Neuronal stem cell (in vitro differentiated cells): ENCODE measurements at places on chromosomes 3 and 15.
A peak's percentile ranks its signal among the peaks of the same experiment; 100 is the strongest.

- no peak for DNase-seq
Measured at GRCh38 chr15:65044724-65045481, at the start of gene SLC51B. SLC51B (plus strand) TSS chr15:65045387; CDS start chr15:65050005, 4,618 bp downstream.

GRCh38 chr3:195876297-195877064, 31.9 kb downstream of the TNK2 start:
- DNase-seq, result no peak

- DNase-seq, result no peak
Measured at GRCh38 chr3:196079682-196080081, 2.2 kb downstream of the TFRC start.

- DNase-seq, result no peak
Measured at GRCh38 chr15:64144192-64144564, 7.4 kb upstream of the SNX22 start.

DNA sequence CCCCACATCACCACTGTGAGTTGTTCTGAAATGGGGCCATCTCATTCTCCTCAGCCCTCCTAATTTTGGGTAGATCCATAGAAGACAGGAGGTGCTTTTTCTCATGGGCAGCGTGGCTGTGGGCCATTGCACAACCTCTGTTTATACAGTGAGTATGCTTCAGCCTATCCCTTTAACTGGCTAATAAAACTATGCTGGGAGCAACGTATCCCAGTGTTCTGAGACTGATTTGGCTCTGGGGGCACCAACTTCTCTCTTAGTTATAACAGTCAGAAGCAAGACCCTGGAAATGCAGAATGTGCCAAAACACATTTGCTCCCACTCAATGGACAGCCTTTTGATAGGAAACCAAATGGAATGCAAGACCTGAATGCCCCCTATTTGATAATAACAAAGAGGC, 97.1 kb upstream of the ICE2 start:
- no peak for DNase-seq

GRCh38 chr15:73723191-73723590, 30.0 kb downstream of the INSYN1 start:
- no peak for DNase-seq

DNA sequence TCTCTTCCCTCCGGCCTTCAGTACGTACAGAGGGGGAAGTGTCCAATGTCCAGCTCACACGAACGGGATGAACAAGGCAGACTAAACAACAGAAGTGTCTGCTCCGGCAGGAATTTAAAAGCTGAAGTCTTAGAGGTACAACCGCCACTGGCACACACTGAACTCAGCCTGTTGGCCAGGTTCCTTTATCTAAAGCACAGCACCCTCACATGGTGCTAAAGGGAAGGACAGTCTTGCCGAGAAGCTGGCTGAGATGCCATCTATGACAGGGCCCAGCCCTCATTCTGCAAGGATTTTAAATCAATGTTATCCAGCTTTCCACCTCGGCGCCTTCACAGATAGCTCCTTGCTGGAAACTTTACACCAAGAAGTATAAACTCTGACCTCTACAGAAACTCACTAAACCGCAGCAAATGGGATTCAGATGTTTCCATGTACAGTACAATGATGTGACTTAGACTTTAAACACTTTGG, 2.8 kb downstream of the ADAMTS17 start:
- DNase-seq, result peak; percentile 53

GRCh38 chr3:119338754-119339153, 44.6 kb downstream of the ARHGAP31 start:
- DNase-seq, result no peak

DNA sequence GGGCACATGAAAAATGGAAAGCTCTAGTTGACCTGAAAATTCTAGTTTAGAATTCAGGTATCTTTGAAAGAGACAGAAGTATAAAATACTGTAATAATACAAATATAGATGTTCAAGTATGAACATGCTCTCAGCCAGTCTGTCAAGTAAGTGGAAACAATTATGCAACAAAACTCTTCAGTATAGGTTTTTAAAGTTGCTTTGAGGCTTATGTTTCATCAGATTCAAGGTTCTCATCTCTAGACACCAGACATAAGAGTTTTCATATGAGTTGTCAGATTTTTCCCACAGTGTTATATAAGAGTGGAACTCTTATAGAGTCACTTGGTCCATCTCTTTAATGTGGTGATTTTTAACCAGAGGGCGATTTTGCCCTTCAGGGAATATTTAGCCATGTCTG, 22.0 kb downstream of the CMSS1 start:
- no peak for DNase-seq

DNA sequence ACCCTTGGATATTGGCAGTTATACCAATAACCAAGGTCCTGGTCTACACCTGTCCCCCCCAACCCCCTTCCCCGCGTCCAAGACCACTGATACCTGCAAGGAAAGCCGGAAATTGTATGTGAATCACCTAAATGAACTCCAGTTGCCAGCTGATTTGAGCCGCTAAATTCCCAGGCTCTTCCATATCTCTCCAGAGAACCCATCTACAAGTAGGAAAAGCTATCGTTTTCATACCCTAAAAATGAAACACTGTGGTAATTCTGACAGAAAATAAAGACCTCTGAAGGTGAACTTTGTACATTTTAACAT, 114.2 kb upstream of the ICE2 start:
- no peak for DNase-seq

DNA sequence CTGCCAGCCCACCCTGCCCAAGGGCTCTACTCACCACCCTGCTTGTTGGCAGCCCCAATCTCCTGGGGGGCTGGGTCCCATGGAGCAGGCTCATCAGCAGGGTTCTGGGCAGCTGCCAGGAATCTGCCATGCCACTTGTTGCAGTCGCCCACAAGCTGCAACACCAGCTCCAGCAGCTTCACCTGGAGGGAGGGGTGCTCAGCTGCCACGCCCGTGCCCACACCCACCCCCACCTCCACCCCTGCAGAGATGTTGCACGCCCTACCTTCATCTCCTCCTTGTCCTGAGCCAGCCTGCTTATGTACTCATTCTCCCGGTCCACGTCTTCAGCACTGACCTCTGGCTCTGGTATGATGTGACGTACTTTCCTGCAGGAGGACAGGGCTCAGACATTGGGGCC, 77.9 kb upstream of the C2CD4B start:
- no peak for DNase-seq

GRCh38 chr3:19232566-19232965, 84.3 kb downstream of the KCNH8 start:
- DNase-seq, result no peak

GRCh38 chr15:49848282-49848724, 227.5 kb downstream of the DTWD1 start:
- no peak for DNase-seq

DNA sequence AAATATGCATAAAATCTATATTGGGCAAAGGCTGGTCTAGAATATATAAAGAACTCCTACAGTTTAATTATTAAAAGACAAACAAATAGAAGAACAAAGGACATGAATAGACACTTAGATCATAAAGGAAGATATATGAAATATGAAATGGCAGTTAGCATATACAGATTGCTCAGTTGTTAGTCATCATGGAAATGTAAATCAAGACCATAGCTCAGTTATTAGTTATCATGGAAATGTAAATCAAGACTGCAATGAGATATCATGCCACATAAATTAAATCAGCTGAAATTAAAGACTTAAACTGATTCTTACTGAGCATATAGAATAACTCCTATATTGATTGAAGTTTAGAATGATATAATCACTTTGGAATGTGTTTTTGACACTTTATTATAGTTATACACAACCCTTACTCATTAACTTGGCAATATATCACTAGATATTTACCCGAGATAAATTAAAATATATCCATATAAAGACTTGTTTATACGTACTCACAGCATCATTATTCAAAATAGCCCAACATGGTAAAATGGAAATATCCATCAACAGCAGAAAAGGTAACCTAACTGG, 45.2 kb upstream of the GOLGA8B start:
- DNase-seq, result no peak

DNA sequence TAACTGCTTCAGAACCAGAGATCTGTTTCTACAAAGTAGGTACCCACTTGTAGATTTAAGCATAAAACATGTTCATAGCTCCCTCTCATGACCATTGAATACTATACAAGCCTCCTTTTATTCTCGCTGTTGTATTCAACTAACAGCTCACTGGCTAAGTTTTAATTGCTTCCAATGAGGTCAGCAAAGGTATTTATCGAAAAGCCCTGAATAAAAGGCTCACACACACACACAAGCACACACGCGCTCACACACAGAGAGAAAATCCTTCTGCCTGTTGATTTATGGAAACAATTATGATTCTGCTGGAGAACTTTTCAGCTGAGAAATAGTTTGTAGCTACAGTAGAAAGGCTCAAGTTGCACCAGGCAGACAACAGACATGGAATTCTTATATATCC, at the start of gene FGF7:
Gene FGF7 (plus strand): TSS at position 222 of the 400 bp plus-strand sequence. CDS start 1,056 bp downstream, outside the sequence.
- peak; percentile 9 for DNase-seq

GRCh38 chr3:69458803-69459365, 73.0 kb upstream of the FRMD4B start:
- DNase-seq, result no peak

DNA sequence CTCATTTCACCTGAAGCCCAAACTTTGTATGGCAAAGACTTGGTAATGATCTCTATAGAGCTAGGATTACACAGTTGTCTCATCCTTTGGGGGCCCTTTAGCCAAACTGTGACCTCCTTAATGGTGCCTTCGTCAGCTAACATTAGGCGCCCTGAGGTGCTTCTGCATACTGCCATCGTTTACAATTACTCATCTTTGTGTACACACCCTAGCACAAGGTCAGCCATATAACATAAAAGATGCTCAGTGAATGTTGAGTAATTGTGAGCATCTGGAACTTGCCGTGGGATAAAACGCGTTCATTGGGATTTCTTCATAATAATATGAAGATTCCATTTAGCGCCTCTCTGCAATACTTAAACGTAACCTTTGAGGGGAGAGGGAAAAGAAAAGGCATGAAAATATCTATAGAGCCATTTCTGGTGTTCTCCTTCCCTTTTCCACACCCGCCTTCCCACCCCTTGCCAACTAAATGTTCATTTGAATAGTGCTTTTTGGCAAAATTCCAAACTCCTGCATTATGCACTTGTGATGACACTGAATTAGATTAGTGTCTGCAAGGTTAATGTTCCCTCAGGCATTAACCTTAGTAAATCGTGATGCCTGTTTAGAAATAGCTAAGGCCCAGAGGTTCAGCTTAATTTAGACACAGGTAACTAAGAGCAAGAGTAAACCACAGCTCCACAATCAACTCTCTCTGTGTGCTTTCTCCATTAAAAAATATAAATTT, 990 bp upstream of the ZNF148 start:
- no peak for DNase-seq

DNA sequence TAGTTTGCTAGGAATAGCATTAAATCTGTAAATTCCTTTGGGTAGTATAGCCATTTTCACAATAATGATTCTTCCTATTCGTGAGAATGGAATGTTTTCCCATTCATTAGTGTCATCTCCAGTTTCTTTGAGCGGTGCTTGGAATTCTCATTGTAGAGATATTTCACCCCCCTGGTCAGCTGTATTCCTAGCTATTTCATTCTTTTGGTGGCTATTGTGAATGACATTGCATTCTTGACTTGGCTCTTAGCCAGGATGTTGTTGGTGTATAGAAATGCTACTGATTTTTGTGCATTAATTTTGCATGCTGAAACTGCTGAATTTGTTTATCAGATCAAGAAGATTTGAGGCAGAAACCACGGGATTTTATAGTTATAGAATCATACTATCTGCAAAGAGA, 690.5 kb upstream of the ALCAM start:
- DNase-seq, result no peak

DNA sequence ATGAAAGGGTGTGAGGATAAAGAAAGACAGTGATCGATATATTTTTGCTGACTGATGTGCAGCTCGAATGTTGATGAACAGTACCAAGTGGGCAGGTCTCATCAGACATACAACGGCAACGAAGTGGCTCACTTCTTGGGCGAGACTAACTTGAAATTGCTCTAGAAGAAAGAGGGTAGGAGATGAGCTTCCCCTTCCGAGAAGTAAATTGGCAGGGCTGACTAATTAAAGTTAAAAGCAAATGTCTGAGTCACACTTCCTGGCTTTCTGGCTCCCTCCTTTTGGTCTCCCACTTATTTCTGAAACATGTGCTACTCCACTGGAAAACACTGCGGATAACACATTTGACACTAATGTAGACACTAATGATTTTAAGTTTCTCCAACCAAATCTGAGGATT, 228.3 kb downstream of the ABHD5 start:
- DNase-seq, result no peak

DNA sequence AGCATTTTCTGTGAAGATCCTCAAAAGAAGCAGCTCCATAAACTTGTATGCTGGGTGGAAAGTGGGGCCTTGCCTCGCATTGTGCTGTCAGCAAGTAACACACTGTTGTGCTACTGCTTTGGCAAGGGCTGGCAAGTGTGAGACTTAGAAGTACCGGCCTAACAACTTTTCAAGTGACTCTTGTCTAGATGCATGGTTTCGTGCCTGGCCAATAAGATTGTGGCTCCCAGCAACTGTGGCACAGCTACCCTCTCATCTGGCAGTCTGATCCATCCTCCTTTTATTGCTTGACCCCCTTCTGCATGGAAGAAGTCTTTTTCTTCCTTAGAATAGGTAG, 79.4 kb upstream of the VEPH1 start:
- no peak for DNase-seq

- no peak for DNase-seq
Measured at GRCh38 chr3:98577178-98577895, 16.1 kb downstream of the CPOX start.

DNA sequence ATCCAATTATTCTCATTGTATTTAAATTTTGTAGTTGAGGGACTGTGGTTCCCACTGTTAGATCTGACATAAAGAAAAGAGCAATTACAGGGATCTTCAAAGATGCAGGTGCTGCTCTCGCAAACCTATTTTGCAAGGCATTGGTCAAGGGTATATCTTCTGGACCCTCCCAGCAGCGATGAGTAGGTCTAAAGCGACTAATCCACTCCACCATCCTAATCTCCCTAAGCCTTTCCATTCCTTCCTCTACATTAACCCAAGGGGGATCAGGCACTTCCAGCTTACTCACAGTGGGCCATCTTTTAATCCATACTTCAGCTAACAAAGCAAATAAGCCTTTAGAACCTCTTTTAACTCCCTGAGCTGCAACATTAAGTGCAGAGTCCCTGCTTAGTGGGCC, 37.0 kb upstream of the CPOX start:
- DNase-seq, result no peak

DNA sequence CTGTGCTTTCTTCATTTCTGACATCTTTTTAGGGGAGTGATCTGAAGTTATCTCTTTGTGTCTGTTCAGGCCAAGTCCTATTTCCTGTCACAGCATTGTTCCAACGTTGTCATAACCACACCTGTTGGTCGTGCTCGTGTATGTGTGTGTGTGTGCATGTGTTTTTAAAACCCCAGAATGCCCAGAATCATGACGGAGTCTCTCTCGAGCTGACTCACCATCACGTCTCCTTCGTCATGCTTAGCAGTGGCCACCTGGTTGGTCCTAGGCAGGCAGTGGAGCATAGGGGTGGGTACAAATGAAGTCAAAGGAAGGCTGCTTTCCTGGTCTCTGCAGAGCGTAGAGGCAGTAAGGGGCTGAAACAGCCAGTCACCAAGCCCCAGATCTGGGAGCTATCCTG, 126.8 kb upstream of the ABHD17C start:
- DNase-seq, result no peak

DNA sequence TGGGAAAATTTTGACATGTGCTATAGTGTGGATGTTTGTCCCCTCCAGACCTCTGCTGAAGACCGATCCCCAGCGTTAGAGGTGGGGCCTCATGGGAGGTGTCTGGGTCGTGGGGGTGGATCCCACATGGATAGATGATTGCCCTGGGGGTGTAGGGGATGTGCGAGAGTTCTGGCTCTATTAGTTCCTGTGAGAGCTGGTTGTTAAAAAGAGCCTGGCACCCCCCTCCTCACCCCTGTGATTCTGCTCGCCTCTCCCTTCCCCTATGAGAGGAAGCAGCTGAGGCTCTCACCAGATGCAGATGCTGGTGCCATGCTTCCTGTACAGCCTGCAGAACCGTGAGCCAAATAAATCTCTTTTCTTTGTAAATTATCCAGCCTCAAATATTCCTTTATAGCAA, 67.4 kb downstream of the ATP10A start:
- DNase-seq, result no peak
